Immature natural killer cell (primary cell): ENCODE measurements at places on chromosomes 3 and 15. TPM values are rescaled to one million over a fixed set of nuclear protein-coding genes. Genes with fewer than 3 reads are reported as not detected.

DNA sequence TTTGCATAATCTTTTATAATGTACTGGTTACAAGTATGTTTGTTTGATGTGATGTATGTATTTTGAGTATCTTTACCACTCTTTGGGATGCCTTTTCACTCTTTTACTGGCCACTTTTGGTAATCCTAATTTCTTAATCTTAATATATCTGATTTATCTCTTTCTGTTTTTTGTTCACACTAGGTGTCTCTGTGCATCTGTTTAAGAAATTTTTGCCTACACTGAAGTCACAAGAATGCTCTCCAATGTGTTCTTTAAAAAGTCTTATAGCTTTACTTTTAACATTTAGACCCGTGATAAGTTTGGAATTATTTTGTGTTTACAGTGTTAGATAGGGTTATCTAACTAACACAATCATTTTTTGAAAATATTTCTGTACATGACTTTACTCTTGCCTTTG, 659.1 kb downstream of the SI start:
- DNase-seq: no peak

- no peak for DNase-seq
Measured at GRCh38 chr3:180036671-180037455, at the start of gene PEX5L. Gene PEX5L (minus strand): TSS chr3:180036937. CDS start chr3:180036599, 338 bp downstream.

DNA sequence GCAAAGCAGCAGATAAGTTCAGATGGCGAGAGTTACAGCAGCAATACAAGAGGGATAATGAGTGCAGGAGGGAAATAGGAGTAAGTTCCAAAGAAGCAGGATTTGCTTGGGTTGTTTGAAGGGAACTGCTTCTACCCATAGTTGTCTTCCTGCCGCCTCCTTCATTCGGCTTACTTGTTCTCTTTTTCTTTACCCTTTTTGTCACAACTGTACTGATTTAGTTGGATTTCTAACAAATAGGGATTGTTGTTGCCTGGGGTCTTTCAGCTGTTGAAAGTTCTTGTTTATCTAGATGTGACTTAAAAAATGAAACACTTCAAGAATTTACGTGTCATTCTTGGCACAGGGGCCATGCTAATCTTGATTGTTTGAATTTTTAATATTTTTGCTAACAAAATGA, 25.9 kb downstream of the MORF4L1 start:
- DNase-seq: no peak

Gene DNAJA4
- polyA plus RNA-seq: 3.1 TPM

GRCh38 chr3:37338500-37338899, 164.1 kb upstream of the LRRFIP2 start:
- no peak for DNase-seq

Gene POC1A
- polyA plus RNA-seq: 4.0 TPM

Gene P2RY1
- polyA plus RNA-seq: 0.19 TPM

- DNase-seq: peak; percentile 28
Measured at GRCh38 chr15:40452296-40453090, 11.7 kb downstream of the BAHD1 start.

Gene C3orf70
- polyA plus RNA-seq: not detected

DNA sequence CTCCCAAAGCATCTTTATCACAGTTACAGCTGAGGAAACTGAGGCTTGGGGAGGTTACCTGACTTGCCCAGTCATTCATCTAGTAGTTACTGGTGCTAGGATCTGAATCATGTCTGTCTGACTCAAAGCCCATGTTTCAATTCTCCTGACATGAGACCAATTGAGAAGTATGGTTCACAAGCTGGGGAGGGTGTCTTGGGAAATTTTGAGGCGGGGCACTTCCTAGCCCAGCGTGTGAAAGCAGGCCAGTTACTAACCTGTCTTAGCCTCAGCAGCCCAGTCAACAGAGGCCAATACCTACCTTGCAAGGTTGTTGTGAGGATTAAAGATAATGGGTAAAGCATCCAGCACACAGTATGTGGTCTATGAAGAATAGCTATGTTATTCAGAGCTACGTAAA, 37.0 kb downstream of the CLDN18 start:
- no peak for DNase-seq

DNA sequence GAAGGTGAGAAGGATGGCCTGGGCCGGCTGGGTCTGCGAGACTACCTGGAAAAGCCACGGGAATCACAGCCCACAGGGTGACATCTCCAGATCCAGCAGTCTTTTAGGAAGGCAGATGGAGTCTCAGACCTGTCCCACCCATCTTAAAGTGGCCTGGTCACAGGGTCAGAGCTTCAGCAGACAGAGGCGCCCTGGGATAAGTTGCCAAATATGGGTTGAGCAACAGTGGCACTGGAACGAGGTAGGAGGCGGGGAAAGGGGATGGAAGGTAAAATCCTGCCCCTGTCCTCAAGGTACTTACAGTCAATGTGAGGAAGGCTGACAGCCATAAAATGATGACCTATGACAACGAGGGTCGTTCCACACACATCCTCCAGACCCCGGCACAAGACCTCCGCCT, 80.7 kb downstream of the LIPC start:
- DNase-seq: no peak

Gene GOLGA6L10
- 0.21 TPM for polyA plus RNA-seq

- no peak for DNase-seq
Measured at GRCh38 chr3:172213200-172213599, 173.8 kb downstream of the FNDC3B start.

DNA sequence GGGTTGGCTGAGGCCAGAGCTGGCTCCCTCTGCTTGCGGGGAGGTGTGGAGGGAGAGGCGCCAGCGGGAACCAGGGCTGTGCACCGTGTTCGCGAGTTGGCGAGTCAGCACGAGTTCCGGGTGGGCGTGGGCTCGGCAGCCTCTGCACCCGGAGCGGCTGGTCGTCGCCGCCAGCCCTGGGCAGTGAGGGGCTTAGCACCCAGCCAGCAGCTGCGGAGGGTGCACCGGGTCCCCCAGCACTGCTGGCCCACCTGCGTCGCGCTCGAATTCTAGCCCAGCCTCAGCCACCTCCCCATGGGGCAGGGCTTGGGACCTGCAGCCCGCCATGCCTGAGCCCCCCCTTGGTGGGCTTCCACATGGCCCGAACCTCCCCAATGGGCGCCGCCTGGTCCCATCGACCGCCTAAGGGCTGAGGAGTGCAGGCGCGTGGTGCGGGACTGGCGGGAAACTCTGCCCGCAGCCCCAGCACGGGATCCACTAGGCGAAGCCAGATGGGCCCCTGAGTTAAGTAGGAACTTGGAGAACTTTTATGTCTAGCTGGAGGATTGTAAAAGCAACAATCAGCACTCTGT, 125.6 kb downstream of the FRMD4B start:
- no peak for DNase-seq

DNA sequence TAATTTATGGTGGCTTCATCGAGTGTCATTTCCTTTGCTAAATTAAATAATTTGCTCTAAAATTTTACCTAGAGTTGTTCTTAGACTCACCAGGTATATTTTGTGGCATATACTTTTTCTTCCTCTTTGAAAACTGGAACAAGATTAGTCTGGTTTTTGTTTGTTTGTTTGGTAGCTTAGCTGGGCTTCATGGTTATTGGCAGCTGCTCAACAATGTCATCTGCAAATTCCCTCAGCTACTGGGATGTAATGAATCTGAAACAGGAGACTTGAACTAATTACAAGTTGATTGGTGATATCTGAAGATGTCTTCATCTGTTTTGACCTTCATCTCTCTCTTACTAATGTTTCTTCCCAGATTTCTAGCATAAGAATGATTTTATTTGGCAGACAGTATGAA, 270.5 kb upstream of the P2RY1 start:
- DNase-seq: no peak

Gene CCDC54
- not detected for polyA plus RNA-seq

Gene HACL1
- 38.9 TPM for polyA plus RNA-seq

DNA sequence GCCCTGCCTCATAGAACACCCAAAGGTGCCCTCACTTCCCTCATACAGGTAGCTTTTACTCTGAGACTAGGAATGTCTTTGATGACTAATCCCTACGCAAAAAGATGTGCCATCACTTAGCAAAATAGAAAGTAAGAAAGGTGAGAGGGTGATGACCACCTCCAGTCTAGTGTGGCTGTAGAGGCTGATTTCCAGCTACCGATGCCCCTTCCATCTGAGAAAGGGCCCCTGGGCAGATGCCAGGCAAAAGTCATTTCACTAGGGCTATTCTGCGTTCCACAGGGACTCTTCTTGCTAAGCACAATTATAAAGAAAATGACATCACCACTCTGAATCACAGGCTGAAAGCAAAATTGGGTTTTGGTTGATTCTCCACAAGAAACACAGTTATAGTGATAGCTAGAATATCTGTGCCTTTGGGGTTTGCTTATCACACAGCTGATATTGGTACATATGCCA, 77.4 kb downstream of the RBPMS2 start:
- no peak for DNase-seq

GRCh38 chr3:40745381-40746106, 220.8 kb downstream of the ZNF621 start:
- DNase-seq: no peak

DNA sequence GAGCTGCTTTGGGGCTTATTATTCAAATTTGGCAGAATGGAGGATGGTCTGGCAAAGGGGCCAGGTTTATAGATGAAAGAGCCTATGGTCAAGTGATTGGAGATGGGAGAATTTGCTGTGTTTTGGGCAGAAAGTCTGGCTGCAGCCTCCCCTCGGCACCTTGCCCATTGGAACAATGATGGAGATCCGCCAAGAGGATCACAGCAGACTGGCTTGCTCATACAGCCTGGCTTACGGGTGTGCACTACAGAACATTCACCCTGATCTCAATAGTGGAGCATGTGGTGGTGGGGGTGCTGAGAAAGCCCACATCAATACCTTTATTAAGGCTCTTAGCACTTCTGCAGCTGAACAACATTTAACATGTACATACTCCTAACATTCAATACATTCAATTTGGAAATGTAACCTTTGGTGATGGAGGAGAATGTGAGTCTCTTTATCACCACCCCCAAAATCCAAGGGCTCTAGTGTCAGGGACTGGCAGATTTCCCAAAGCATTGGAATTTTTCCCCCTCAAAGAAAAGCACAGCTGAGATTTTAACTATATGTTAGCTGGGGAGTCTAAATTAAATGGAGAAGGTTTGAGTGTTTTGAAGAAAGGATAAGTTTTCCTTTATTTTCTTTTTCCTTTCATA, 118.4 kb upstream of the TMC3 start:
- DNase-seq: no peak

Gene GOLGA6B
- not detected for polyA plus RNA-seq

GRCh38 chr3:156751461-156752025, 74.6 kb upstream of the LEKR1 start:
- no peak for DNase-seq

DNA sequence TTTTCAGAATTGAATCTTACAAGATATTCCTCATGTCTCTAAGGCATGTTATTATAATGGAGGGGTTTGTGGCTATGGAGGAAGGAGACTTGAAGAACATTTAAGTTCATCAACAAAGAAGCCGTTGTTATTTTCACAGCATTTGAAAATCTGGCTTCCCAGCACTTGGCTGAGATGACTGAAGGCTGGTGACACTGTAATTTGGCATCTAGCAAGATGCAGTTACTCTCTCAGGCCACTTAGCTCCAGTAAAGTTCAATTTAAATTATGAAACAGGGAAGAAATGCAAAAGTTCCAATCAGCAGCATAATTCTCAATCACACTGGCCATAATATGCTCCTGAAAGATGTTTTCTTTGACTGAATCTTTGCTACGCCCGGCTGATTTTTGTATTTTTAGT, 139.4 kb upstream of the NUDT16 start:
- no peak for DNase-seq

DNA sequence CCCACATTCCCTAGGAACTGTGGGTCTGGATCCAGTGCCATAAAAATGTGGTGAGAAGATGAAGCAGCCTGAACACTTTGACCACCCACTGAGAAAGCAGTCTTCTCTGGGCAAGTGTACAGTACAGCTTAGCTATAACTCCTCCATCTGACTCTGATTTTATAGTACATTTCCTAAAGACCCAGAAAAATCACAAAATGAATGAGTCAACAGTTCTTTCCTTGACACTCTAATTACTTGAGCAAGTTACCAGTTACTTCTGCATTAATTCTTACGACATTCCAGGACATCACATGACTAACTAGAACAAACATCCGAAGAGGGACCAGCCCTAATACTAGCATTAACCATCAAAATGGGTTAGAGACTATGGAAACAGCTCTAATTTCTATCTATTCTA, 148.1 kb upstream of the PEX5L start:
- no peak for DNase-seq

DNA sequence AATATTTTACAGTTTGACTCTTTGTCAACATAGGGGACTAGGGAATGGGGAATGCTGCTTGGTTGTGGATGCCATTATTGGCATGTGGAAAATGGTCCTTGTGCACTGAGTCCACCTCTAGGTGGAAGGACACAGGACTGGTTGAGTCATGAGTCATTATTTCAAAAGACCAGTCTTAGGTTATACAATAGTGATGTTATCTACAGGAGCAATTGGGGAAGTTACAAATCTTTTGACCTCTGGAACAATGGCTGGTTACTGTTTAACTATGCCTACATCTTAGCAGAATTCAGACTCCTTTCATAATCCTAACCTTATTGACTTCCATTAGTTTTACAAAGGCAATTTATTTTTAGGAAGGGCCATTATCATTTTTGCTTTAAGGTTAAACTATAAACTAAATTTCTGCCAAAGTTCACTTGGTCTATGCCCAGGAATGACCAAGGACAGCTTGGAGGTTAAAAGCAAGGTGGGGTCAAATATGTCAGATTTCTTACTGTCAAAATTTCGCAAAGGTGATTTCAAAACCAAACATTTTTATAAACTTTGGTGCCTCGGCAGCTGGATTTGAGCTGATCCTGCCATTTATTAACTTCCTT, 11.8 kb upstream of the CCR8 start:
- DNase-seq: no peak
